NCI-H187 treated with DMSO at 0.1 percent for 48 hours (cell line): ENCODE measurements at places on chromosomes 3 and 15.

DNA sequence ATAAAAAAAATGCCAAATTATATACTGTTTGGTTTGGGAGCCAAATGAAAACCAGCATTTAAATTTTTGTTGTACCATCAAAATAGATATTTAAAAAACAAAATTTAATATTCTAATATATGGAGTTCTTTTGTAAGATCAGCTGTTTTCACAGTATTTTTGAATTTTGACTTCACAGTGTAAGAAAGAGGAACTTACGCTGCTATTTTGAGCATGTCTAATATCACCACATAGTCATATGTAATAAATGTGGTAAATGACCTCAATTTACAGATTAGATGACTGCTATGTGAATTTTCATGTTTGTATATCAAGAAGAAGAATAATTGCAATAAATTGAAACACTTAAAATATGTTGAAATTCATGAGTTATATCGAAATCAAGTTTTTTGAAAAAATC lies 189.6 kb downstream of the ARRDC4 start:
- no peak for DNase-seq

DNA sequence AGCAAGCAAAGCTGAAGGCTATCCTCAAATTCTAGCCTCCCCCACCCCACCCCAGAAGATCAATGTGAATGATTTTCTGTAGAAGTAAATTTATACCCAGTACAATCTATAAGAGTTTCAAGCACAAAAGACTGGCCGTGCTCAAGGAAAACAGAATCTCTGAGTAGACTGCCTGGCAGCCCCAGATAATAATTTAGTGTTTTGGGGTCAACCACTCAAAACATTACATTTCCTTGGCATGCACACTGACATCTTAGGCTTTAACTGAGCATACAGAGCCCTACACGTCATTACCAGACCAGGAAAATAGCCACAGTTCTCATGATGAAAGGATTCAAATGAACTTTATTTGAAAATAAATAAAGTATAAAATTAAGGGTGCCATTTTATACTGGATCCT lies 376.5 kb downstream of the TBL1XR1 start:
- DNase-seq: no peak

DNA sequence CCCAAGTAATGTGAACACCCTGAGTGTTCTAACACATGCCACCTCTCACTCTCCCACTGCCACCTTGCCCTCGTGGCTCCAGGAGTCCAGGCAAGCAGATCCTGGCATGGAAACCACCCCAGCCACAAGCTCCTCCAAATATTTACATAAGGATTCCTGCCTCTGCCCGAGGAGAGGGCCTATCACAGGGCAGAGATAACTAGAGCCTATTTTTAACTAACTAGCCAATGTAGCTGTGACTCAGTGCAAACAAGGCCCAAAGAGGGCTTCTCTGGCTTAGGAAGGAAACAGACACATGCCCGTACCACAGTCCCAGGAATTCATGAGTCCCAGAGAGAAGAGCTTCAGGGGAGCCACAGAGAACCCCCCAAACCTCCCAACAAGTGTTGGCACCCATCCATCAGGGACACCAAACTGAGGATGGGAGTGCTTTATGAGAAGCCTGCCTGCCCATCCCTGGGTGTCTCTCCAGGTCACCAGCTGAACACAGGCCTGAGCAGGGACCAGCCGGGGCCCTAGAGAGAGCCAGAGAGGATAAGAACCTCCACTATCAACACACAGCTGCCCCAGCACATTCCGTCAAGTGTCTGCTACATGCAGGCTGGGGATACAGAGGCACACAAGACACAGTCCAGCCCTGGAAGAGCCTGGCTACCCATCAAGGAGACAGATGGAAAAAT lies 9.2 kb downstream of the FYCO1 start:
- DNase-seq: no peak

DNA sequence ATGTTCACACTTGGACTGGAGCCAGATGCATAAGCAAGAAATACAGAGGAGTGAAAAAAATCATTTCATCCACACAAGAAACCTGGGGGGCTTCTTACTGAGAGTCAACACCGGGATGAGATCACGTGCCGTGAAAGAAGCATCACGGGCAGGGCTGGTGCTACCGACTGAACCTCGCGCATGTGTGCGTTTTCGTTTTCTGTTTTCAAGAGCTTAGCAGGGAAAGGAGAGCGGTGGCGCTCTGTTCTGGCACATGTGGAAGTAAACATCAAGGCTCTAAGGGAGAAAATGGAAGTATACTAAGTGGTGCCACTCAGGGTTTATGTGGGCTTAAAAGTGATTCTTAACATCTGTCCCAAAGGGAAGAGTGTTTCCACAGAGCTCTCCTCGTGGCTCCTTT lies 55.9 kb downstream of the VGLL4 start:
- no peak for DNase-seq

GRCh38 chr3:195012100-195012499 lies 258.9 kb downstream of the XXYLT1 start:
- no peak for DNase-seq

DNA sequence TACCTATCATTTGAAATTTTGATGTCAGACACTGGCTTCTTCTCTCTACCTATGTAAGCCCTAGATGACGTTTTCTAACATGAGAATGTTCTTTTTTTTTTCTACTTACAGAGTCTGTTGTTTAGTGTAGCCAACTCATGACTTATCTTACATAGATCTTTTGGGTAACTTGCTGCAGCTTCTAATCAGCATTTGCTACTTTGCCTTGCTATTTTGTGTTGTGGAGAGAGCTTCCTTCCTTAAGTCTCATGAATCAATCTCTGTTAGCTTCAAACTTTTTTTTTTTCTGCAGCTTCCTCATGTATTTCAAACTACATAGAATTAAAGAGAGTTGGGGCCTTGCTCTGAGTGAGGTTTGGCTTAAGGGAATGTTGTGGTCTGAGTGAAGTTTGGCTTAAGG lies 568.7 kb upstream of the BCHE start:
- no peak for DNase-seq

- no peak for DNase-seq
Observed at GRCh38 chr3:25074149-25074548, 353.9 kb upstream of the RARB start.

DNA sequence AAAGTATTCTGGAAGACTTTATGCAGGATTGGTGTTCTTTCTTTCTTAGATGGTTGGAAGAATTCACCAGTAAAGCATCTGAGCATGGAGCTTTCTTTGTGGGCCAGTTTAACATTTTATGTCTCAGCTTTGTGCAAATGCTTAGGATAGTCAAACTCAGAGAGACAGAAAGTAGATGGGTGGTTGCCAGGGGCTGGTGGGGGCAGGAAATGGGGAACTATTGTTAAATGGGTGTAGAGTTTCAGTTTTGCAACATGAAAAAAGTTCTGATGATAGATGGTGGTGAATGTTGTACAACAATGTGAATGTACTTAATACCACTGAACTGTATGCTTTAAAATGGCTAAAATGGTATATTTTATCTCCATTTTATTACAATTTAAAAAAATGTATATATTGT lies 24.8 kb downstream of the SPCS1 start:
- no peak for DNase-seq

GRCh38 chr3:32335365-32336112 lies 56.1 kb upstream of the CMTM7 start:
- no peak for DNase-seq

GRCh38 chr15:40618023-40618422 lies 24.0 kb downstream of the KNL1 start:
- no peak for DNase-seq

DNA sequence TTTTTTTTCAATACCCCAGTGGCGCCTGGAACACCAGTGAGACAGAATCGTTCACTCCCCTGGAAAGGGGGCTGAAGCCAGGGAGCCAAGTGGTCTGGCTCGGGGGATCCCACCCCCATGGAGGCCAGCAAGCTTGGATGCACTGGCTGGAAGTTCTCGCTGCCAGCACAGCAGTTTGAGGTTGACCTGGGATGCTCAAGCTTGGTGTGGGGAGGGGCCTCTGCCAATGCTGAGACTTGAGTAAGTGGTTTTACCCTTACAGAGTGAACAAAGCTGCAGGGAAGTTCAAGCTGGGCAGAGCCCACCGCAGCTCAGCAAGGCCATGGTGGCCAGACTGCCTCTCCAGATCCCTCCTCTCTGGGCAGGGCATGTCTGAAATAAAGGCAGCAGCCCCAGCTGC lies 276.2 kb upstream of the CNTN6 start:
- no peak for DNase-seq

GRCh38 chr3:123752228-123752627 lies 131.9 kb downstream of the MYLK start:
- DNase-seq: no peak

DNA sequence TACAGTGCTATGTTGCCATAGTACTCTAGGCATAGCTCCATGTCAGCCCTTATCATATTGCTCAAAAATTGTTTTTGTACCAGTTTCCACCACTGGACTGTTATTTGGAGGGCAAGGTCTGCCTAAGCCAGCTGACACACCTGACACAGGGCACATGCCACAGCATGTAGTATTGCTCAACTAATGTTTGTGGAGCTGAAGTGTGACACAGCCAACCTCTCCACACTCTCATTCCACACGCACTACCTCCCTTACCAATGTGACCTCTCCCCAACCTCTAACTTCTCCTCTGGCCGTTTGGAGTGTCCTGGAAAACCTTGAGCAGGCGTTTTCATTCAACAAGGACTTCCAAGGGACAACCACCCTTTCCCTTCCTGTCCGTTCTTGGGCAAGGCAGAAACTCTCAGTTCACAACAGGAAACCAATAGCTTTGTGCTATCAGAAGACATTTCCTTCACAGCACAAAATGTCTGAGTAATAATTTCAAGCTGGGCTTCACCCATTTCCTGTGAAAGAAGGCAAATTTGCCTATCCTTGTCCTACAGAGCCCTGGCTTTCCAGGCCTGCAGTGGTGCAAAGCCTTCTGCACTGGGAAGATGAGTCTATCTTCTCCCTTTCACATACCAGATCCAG lies 38.4 kb downstream of the TLNRD1 start:
- no peak for DNase-seq

GRCh38 chr15:63332367-63333124 lies 49.1 kb downstream of the CA12 start:
- no peak for DNase-seq

DNA sequence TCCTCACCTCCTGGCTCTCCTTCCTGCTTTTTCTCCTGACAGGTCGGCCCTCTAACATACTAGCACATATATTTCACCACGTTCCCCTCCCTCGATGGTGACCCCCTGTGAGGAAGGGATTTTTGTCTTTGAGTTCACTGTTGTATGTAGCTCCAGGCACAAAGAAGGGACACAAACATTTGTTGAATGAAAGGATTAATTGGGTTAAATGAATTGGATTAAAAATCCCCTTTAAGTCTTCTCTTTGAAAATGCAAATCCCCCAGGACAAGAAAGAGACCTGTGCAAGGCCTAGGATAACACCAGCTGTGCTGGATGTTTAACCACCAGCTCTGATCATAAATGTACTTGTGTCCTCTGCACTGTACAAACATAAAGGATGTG lies 3.3 kb downstream of the CALML4 start:
- no peak for DNase-seq

- DNase-seq: no peak
Observed at GRCh38 chr15:48064421-48064820, 56.4 kb upstream of the SLC24A5 start.

GRCh38 chr15:94287794-94288246 lies 56.5 kb downstream of the MCTP2 start:
- no peak for DNase-seq

DNA sequence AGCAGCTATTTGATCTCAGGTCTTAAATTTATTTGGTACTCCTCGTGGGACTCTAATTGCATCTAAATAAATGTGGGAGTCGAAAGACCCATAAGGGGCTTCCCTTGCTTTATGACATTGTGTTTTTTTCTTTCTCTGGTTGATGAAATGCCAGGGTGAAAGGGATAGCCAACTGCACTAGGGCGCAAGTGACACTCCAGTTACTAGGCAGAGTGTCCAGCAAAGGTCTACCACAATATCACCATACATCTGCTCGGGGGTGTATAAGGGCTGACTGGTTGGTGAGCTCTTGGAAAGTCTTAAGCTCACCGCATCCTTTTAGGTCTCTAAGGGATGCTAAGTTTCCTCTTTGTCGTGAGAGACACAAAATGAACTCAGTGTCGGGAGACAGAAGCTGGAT lies 54.0 kb downstream of the PGBD4 start:
- DNase-seq: no peak

DNA sequence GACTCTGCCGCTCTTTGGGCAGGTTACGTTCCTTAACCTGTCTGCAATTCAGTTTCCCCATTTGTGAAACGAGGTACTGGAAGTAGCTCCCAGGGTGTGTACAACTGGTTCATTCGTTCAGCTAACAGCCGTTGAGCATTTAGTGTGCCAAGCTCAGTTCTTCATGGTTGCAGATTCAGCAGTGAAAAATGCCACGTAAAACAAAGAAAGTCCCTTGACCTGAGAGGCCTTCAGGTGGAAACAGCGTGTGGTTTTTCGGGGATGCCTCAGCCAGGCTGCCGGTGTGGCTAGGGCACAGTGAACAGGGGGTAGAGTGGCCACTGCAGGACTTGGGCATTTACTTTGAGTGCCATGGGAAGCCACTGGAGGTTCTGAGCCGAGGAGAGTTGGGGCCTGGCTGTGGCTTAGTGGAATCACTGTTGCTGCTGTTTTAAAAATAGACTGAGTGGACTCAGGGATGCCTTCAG lies 4.7 kb downstream of the SYNM start:
- no peak for DNase-seq

GRCh38 chr15:37046876-37047614 lies 53.3 kb downstream of the MEIS2 start:
- DNase-seq: no peak

DNA sequence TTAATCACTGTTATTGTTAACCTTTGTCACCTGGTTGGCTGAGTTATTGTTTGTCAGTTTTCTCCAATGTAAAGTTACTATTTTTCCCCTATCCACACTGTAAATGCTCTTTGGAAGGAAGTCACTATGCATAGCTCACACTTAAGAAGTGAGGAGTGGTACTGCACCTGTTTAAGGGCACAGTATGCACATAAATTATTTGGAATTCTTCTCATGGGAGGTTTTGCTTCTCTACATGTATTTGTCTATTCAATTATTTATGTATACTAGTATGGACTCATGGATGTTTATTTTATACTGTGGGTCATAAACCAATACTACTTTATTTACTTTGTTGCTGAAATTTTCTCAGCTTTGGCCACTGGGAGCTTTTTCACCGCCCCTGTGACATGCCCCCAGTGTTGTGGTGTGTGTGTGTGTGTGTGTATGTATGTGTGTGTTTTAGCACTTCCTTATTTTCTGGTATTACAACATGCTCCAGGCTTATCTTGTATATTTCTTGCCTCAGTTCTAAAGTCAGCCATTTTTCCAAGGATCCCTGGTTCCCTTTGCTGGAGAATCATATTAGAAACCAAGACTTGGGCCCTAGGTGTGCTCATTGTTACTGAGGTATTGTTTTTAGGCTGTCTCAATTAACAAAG lies 290.5 kb downstream of the KBTBD8 start:
- DNase-seq: no peak

- DNase-seq: no peak
Observed at GRCh38 chr3:135576751-135577150, 388.8 kb upstream of the PPP2R3A start.

GRCh38 chr15:42032376-42033213 lies 11.8 kb upstream of the PLA2G4E start:
- no peak for DNase-seq

- DNase-seq: peak; percentile 45
Observed at GRCh38 chr3:133113927-133114597, 75.9 kb downstream of the TMEM108 start.

- DNase-seq: no peak
Observed at GRCh38 chr3:165125836-165126235, 47.5 kb upstream of the SI start.
